ENCODE measurements at places on chromosomes 3 and 15.

- no peak for DNase-seq
Observed at GRCh38 chr15:27958911-27959578, 140.1 kb downstream of the OCA2 start.

DNA sequence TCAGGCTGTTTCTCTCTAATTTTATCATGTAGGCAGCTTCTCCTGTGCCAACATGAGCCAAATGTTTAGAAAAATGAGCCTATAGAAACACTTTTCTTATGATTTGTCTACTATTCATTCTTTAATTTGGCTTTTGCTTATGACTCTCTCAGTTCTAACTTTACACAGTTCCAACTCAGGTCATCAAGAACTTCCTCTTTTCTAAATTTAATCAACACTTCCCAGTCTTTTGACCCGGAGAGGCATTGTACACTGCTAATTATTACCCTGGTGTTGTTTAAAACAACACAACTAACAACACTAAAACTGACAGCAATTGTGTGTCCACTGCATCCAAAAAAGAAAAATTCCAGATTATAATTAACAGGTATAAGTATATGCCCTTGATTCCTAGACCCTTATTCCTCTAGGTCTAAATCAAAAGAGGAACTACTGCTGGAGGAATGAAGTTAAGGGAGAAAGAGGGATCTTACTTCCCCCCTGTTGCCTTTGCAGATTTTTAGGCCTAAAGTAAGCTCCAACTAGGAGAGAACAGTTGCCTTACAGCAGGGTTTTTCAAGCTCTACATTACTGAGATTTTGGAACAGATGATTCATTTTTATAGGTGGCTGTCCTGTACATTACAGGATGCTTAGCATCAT, 332.2 kb upstream of the GOLIM4 start:
- DNase-seq = no peak

DNA sequence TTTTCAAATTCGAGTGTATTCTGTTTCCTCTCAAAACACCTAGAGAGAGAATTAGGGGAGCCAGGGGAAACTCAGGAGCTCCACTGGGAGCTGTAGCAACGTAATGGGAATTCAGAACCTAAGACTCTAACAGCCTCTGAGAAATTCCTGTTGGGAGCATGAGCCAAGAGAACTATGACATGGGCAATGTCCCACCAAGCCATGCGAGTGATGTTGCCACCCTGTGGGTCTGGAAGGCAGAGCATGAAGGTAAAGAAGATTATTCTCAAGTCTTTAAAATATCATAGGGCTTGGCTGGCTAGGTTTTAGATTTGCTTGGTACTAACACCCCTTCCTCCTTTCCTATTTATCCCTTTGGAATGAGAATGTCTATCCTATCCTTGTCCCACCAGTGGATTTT, 392.6 kb upstream of the ADAMTS9 start:
- DNase-seq = no peak

DNA sequence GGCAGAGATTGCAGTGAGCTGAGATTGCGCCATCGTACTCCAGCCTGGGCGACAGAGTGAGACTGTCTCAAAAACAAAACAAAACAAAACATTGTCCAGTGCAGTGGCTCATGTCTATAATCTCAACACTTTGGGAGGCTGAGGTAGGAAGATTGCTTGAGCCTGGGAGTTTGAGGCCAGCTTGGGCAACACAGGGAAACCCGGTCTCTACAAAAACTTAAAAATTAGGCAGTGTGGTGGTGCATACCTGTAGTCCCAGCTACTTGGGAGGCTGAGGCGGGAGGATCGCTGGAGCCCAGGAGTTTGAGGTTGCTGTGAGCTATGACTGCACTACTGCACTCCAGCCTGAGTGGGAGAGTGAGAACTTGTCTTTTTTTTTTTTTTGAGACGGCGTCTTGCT, 27.2 kb upstream of the MOBP start:
- DNase-seq = no peak

DNA sequence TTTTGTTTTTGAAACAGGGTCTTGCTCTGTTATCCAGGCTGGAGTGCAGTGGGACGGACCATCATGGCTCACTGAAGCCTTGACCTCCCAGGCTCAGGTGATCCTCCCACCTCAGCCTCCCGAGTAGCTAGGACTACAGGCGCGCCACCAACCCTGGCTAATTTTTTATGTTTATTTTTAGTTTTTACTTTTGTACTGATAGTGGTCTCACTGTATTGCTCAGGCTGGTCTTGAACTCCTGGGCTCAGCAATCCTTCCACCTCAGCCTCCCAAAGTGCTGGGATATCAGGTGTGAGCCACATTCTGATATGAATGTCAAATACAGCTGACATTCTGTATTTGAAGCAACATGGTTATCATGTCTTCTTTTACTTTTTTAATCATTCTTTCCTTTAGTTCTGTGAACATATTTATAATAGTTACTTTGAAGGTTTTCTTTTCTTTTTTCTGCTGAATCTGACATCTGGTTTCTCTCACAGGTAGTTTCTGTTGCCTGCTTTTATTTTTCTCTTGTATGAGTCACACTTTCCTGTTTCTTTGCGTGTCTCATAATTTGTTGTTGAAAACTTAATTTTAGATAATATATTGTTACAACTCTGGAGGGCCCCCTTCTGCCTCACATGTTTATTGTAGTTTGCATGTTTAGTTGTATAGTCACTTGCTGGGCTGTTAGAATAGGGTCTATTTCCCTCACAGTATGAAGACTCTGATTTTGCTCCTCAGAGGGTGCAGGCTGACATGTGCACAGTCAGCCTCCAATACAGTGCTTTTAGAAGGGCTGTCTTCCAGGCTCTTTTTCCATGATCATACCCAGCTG, 8.4 kb upstream of the CNTN4 start:
- DNase-seq = no peak

GRCh38 chr3:169945313-169945712, 21.3 kb upstream of the SEC62 start:
- DNase-seq = no peak

DNA sequence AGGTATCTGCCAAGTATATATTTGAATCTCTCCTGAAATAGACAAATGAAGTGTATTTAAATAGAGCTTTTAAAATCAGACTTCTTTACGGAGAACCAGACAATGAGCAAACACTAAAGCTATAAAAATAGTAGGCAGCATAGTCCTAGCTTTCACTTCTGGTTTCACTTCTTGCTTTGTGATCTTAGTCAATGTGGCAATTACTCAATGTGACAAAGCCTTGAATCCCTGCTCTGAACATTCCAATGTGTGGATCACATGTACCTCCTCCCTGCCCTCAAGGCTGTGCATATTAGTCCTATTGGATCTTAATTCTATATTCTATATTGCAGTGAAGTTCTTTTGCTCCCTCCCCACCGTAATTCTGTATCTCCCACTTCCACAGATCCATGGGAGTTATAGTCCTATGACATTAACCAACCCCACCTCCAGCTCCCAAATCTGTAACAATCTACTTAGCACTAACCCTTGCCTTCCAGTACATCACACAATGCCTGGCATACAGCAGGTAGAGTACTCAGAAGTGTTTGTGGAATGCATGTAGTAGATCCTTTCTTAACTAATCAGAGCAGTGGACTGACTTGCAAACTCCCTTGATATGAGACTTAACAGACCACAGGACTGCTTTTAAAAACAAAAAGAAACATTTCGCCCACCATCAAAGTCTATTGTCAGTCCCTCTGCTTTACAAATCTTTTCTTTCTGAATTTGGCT, 24.3 kb upstream of the CP start:
- no peak for DNase-seq

GRCh38 chr15:65312400-65312916, 8.0 kb downstream of the RNU5B-1 start:
- no peak for DNase-seq

DNA sequence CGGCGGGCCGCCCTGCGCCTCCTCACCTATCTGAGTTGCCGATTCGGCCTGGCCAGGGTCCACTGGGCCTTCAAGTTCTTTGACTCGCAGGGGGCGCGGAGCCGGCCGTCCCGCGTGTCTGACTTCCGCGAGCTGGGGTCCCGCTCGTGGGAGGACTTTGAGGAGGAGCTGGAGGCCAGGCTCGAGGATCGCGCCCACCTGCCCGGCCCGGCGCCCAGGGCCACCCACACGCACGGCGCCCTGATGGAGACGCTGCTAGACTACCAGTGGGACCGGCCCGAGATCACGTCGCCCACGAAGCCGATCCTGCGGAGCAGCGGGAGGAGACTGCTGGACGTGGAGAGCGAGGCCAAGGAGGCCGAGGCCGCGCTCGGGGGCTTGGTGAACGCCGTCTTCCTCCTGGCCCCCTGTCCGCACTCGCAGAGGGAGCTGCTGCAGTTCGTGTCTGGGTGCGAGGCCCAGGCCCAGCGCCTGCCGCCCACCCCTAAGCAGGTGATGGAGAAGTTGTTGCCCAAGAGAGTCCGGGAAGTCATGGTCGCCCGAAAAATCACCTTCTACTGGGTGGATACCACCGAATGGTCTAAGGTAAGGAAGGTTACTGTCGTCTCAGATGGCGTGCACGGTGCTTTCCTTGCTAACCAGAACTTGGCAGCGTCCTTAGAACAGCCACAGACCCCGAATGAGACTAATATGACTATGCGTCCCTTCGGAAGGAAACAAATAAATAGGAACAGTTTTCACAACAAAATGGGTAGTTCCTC, 567 bp downstream of the TICRR start:
- DNase-seq = no peak

- DNase-seq = no peak
Observed at GRCh38 chr15:80384432-80384831, 19.8 kb upstream of the ARNT2 start.

DNA sequence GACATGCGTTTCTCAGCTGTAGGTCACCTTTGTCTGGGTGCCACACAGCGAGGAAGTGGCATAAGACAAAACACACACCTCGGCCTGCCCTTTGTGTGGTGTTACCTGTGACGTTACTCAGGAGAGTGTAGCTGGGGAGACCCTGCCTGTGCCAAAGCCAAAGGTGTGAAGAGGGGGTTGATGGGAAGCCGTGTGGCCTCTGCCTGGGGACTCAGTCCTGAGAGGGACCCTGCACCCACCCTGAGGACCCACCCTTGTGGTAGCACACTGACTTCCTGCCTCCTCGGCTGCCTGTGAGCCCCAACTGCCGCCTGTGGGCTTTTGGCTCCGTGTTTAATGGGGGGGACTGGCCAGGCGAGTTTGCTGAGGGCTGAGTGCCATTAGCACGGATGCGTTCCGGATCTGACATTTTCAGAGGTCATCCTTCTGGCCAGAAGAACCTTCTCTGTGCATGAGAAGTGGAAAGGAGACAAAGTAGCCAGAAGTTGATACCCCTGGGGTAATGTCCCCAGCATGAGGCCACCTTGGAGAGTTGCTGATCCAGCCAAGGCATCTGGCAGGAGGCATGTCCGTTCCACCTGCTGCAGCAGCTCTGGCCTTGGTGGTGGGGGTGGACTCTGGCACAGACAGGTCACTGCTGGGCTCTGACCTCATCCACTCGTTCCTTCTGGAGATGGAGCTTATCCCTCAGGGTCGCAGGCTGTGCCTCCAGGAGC, 51.8 kb upstream of the FURIN start:
- DNase-seq = no peak

DNA sequence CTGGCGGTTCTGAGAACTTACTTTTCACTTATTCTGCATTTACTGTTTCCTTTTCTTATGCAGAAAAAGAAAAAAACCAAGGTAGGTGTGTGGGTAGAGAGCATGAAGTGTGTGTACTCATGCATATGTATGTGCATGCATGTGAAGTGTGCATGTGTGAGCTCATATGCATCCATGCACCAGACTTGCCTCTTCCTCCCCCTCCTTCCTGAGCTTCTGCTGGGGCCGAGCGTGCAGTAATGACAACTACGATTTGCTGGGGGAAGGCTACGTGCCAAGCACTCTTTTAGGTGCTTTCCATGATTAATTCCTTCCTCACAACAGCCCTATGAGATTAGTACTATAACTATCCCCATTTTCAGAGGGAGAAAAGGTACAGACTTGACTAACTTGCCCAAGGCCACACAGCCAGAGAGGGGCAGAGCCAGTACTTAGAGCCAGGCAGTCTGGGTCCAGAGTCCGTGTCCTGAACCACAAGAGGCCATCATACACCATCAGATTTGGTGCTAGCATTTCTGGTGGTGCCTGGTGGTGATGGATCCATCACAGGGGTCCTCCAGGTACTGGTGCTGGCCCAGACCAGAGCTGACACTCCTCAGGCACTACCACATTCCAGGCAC, 46.7 kb downstream of the CAPN3 start:
- DNase-seq = no peak

DNA sequence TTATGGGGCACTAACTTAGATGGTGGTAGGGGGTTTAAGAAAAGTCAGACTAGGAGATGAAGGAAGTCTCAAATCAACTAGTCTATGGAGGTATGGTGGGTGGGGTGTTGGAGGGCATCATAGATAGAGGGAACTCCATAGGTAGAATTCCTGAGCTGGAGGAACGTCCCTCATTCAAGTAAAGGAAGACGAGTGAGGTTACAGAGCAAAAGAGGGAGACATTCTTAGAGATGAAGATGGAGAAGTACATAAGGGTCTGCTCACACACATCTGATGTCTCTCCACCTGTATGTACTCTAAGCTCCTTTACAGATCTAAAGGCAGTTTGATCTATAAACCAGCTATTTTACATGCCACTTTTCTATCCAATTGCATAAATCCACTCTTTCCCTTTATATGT, 1.4 kb downstream of the PLSCR1 start:
- DNase-seq = no peak

DNA sequence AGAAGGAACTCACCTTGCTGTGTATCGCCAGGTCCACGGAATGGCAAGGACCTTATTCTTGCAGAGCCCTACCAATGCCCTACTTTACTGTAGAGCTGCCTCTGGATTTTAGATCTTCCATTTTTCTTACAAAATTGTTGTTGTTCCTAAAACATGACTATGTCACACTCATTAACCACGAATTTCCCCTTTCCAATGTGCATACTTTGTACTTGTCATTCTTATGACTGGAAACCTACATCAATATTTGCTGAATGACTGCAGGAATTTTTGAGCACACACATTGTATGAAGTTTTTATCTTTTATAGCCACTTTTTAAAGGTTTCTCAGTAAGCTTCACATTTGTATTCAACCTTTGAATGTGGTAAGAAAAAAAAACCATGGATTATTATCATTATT, 35.9 kb upstream of the CMSS1 start:
- no peak for DNase-seq

- no peak for DNase-seq
Observed at GRCh38 chr3:18077128-18077840, 334.9 kb upstream of the TBC1D5 start.

DNA sequence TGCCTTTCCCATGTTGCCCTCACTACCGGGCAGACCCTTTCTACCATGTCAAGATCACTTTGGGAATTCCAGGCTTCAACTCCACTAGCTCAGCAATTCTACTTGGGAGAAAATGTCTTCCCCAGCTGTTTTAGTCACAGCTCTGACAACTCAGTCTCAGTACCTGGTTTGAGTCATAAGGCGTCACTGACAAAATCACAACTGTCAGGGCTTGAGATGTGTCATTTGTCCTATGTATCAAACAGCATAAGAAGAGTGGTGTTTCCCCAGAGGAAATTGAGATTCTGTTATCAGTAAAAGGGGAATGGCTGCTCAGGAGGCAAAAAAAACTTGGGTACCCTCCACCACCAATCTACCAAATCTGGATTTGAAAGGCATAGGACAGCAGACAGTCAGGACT, 594.9 kb upstream of the SUCLG2 start:
- no peak for DNase-seq

GRCh38 chr3:127748754-127749327, 73.5 kb downstream of the MGLL start:
- no peak for DNase-seq

- no peak for DNase-seq
Observed at GRCh38 chr3:10744098-10744465, 71.9 kb upstream of the SLC6A11 start.
